Activated T-cell treated with anti-CD3 and anti-CD28 coated beads for 1 hour (primary cell): ENCODE measurements at places on chromosomes 2 and 18.

- no peak for DNase-seq
These were observed 5.5 kb downstream of the NPC1 start for GRCh38 chr18:23580677-23581367.

DNA sequence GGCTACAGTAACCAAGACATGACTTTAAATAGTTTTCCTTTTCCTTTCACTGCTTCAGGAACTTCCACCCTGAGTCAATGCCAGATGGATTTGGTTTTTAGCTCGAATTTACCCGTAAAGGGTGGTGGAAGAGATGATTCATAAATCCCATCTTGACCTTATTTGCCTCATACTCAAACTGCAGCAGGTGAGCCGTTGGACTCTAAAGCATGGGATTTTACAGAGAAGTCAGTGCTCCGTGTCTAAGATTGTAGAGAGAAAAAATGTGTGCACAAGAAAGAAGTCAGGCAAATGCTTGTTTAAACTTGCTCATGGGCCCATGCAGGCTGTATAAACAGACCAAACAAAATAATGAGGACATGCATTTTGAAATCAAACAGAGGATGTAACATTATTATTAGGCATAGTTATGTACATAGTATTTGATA, 369.7 kb upstream of the TRIB2 start:
- DNase-seq: no peak

- DNase-seq: no peak
These were observed 32.0 kb upstream of the GPR55 start for GRCh38 chr2:230956827-230957755.

DNA sequence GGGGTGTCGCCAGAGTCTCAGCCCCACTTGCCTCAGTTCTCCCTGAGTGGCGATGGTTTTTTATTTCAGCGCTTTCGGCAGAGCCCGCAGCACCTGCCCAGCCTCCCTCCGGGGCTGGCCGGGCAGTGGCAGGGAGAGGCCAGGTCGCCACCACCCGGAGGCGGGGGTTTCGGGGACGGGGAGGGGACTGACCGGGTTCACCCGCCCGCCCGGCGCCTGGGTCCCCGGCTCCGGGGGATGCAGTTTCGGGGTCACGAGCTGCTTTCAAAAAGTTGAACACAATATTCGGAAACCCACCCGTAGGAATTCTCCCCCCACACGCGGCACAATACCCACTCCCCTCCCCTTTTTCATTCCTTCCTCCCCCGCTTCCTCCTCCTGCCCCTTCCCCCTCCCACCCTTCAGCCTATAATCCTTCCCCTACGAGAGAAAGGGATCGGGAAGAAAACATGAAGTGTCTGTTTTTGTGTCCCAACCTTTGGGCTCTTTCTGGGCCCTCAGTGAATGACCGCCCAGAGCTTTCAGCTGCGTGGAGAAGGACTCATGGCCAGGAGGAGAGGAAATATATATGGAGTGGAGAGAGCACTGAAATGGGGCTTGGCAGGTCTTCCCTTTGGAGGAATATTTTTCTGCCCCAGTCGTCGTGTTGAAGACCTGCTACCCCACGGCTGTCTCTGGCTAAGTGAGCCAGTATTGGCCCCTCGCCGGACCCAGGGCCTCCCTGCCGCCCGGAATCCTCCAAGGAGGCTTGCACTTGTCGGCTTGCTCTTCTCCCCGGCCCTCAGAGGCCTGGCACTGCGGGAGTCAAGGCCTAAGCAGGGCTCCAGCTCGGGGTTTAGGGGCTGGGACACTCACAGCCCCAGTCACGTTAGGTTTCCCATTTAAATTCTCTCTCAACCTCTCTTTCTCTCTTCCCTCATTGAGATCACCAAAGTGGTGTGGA, 2.1 kb upstream of the SIX3 start:
- no peak for DNase-seq

- DNase-seq: peak; percentile 17
These were observed 511 bp downstream of the MOB4 start for GRCh38 chr2:197516393-197516761.

DNA sequence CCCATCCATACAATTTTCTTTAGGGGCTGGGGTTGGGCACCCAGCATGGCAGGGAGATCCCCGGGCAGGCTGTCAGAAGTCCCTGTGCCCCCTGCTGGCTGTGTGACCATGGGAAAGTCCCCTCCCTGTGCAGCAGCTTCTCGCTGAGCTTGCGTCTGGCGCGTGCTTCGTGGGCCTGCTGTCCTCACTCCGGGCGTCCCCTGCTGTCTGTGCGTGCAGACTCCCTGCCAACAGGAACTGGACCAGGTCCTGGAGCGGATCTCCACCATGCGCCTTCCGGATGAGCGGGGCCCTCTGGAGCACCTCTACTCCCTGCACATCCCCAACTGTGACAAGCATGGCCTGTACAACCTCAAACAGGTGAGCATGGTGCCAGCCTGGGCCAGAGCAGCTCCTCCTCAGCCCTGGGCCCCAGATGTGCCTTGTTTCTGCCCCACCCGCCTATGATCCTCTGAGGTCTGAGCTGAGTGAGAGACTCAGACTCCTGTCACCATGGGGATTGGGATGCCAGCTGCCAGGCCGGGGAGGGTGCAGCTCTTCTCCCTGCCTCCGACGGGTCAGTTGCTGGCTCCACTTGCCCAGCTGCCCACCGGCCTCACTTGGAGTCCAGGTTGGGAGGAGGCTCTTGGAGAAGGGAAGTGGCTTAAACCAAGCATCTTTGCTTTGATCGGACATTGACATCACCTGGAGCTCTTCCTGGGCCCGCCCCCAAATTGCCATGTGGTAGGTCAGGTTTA, 28.6 kb downstream of the IGFBP2 start:
- no peak for DNase-seq
